GM19239 (cell line): ENCODE measurements at places on chromosomes 1 and 21.

DNA sequence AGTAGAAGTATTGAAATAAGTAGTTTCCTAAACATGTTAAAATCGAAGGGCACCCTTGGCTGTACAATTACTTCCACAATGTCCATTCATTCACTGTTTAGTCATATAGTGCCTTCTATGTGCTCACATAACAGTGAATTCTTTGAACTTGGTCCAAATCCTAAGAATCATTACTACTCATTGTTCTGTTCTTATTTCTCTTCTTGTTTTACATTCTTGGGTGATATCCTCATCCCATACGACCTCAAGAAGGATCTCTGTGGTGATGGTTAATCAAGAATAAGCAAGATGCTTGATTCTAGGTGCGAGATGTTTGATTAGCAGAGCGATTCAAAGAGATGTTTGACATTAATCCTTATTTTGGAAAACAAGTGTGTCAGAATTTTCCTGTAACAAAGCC, 667.4 kb upstream of the ZP4 start:
- DNase-seq, result no peak

DNA sequence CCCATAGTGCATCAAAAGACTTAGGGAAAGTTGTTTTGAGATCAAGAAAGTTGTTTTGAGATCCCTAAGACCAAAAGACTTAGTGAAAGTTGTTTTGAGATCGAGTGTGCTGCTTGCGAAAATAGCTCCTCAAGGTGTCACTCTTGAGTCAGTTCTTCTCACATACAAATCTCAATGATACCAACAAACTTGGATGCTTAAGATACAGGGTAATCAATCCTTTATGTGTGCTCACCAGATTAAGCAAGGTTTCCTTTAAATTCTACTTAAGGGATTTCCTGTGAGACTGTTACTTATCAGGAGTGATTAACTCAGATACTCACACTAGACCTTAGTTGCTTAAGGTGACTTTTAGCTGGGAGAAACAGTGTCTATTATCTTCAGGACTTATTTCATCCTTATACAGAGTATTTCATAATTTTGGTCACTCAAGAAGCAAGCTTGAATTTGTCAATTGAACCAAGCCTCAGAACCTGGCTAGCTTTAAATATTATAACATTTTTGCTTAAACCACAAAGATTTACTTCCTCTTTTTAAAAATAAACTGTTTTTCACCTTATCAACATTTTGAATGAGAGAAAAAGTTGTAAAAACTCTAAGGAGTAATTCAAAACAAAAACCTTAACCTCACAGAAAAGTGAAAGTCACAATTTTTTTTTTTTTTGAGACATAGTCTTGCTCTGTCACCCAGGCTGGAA, 8.0 kb upstream of the RLF start:
- DNase-seq, result no peak

DNA sequence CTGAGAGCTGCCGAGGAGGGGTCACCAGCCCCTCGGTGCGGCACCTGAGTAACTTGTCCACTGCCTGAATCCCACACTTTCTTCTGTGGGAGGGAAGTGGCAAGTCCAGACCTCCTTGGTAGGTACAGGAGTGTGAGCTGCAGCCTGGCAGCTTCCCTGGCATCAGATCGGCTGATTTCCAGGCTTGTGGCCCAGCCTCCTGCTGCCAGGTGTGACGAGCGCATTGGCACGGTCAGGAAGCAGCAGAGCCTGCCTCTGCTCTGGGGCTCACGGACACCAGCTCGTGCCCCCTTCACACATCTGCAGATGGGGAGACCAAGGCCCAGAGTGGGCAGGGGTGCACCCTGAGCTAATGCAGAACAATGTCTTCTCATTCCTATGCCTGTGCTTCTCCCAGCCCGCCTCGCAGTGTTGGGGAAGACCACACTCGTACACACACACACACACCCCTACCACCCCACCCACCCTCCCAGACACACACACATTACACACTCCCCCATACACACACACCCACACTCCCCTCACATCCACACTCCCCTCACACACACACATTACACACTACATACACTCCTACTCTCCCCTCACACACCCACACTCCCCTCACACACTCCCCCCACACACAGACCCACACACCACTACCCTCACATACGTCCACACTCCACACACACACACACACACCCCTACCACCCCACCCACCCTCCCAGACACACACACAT, 33.1 kb upstream of the SELENON start:
- no peak for DNase-seq

- DNase-seq, result no peak
Observed at GRCh38 chr1:224253721-224254120, 70.7 kb downstream of the DEGS1 start.

- DNase-seq, result no peak
Observed at GRCh38 chr1:24857507-24858133, 72.5 kb downstream of the RUNX3 start.

DNA sequence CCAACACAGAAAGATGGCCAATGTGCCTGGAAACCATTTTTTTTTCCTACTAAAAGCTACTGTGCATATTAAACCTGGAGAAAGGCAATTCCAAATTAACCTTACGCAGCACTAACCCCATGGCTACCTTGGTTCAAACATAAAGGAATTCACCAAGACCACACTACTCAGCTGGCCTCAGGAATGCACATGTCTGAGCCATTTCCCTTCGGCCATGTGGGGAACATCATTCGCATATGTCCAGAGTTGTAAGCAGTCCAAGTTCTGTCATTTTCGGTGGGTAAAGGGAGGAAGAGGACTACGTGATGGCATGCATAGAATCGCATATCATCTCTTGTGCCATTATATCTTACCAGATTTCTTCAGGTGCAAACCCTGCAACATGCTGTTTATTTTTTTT, 175.4 kb downstream of the NTMT2 start:
- no peak for DNase-seq

- DNase-seq, result no peak
Observed at GRCh38 chr1:39896909-39897685, 4.6 kb downstream of the MYCL start.

DNA sequence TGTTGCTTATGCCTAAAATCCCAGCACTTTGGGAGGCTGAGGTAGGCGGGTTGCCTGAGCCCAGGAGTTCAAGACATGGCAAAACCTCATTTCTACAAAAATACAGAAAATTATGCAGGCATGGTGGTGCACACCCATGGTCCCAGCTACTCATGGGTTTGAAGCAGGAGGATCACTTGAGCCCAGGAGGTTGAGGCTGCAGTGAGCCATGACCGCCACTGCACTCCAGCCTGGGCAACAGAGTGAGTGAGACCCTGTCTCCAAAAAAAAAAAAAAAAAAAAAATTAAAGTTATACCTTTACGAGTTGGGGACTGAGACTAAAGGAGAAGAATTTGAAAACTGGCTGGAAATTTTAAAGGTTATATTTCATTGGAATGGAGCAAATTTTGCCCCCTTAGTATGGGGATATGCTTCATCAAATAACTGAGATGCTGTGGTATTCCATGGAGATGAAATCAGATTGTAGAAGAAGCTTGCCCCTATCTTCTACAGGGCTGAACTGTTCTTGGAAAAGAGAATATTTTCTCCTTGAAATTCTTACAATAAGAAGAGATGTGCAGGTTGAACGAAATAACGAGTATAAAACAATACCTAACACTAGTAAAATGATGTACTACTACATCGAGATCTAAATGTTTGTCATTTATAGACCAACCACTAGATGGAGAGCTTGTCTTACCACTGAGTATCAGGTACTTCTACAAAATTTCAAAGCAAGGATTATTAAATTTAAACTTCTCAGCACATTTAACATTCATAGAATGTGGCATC, 34.9 kb upstream of the SCYL3 start:
- DNase-seq, result no peak

GRCh38 chr1:201170533-201171062, 16.3 kb upstream of the TMEM9 start:
- DNase-seq, result peak; percentile 83

- DNase-seq, result no peak
Observed at GRCh38 chr1:12618965-12619791, 1.2 kb upstream of the DHRS3 start.

DNA sequence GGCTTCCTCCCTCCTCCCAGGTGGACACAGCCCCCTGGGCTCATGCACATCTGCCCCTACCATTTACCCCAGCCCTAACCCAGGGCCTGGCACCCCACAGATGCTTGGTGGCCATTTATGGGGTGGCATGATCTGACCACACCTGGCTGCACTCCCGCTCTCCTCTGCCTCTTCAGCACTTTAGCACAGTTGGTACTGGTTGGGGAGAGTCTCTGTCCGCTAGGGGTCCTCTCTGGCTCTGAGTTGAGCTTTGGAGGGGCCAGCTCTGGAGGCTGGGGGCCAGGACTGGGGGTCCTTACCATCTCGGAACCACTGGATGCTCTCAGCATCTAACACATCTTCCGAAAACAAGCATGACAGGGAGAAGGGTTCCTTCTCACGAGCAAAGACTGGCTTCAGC, 17.4 kb downstream of the MYOM3 start:
- DNase-seq, result no peak

DNA sequence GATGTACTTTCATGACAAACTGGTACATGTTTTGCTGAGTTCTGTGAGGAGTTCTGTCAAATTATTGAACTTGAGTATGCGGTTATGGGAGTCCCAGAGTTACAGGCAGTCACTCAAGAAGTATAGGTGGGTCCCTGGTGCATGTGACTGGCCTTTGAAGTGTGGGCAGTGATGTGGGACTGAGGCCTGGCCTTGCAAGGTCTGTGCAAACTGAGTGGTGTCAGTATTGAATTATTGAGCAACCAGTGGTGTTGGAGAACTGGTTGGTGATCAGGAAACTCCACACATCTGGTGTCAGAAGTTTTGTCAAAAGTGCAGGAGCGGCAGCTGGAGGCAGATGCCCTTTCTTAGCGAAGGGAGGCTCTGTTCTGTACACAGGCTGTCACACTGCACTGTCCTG, 5.2 kb downstream of the ZNF678 start:
- DNase-seq, result no peak

GRCh38 chr21:44552681-44553080, 1.4 kb upstream of the KRTAP10-2 start:
- DNase-seq, result no peak

- DNase-seq, result no peak
Observed at GRCh38 chr1:167631386-167631935, 1.4 kb downstream of the RCSD1 start.

GRCh38 chr21:17793246-17794123, 25.7 kb downstream of the C21orf91 start:
- no peak for DNase-seq

DNA sequence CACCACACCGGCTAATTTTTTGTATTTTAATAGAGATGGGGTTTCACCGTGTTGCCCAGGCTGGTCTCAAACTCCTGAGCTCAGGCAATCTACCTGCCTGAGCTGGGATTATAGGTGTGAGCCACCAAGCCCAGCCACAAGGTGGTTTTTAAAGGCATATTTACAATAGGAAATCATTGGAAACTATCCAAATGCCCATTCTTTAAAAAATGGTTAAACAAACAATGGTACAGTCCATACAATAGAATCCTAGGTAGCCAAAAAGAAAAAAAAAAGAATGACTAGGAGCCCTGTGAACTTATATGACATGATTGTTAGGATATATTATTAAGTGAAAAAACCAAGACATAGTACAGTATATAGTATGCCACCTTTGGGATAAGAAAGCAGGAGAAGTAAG, 5.3 kb downstream of the ATP2B4 start:
- DNase-seq, result no peak

DNA sequence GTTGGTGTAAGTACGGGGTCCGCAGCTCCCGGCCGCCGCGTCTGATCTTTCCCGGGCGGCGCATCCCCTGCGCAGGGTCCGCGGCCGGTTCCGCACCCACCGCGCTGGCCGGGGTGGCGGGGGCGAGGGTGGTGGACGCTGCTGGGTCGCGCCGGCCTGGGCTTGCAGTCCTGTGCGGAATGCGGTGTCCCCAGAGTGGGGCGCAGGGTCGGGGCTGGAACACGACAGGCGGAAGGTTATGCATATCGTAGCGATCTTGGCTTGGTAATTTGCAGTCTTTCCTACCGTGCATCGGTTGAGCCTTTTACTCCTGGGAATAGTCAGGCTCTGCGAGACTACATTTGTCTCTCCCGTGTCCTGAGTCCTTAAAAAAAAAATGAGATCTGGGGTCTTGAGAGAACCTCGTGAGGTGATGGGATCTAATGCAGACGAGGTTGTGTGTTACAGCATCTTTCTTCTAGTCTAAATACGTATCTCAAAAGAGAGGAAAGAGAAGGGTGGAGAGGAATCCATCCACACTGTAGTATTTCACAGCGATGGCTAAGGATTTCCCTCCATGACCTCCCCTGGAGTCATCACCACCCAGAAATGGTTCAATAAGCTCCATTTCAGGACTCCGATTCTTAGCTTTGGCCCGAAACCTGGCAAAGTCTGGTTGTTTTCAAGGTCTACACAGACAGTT, 572 bp downstream of the ATP1B1 start:
- no peak for DNase-seq

DNA sequence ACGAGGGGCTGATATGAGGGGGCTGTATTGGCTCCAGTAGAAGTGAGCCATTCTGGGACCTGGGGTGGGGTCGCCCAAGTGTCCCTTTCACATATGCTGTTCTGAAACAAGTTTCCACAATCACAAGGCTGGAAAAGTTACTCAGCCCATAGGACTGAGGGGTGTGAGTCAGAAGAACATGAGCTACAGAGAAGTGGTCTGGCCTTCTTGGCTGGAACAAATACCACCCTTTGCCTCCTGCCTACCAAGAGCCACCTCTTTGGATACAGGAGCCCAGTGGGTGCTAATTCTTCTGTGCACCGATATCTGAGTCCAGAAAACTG, 42.4 kb downstream of the MEF2D start:
- DNase-seq, result no peak

GRCh38 chr21:32705139-32705538, 22.7 kb downstream of the SYNJ1 start:
- no peak for DNase-seq

DNA sequence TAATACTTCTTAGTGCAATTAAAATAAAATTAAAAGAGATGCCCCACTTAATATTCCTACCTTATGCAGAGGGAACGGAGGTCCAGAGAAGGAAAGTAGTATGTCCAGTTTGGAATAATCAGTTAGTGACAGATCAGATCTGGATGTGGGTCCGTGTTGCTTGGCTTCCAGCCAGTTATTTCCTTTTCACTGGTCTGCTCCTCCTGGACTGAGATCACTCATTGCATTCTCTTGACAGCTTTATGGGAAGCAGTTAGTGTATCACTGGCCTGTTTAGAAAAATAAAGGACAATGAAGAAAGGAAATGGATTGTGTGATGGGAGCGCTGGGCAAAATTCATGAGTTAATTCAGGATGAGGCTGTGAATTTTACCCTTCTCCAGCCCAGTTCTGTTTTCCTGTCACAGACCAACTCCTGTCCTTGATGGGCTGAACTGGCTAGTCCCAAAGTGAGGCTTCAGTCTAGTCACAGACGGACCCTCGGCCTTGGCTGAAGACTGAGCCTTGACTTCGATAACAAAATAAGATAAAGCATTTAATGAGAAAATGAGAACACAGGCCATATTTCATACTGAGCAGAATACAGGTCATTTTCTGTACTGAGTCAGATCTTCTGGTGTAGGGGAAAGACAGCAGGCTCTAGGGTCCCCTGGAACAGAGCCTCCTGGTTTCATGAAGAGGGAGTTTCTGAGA, 85.2 kb upstream of the TRABD2B start:
- DNase-seq, result no peak
